Endodermal cell (in vitro differentiated cells): ENCODE measurements at places on chromosomes 1 and 21. TPM values are rescaled to one million over a fixed set of nuclear protein-coding genes. Genes with fewer than 3 reads are reported as not detected.

- DNase-seq: no peak
Observed at GRCh38 chr1:39149509-39149908, 55.0 kb upstream of the MACF1 start.

DNA sequence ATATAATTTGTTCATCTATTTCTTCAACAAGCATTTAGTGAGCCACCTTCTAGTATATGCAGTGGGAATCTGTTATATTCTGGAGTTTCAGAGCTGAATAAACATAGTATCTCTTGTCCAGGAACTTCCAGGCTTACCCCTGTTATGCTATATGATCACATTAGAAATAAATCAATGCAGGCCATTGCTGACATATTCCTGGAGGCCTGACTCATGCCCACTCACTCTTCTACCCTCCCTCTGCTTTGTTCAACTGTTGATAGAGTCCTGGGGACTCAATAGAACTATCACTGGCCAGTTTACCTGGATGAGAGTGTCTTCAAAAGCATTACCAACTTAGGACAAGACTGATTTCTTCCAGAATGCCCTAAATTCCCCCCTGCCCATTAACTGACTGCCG is 29.3 kb upstream of the SRSF10 start:
- DNase-seq: no peak

- no peak for DNase-seq
Observed at GRCh38 chr1:13772271-13772670, 72.3 kb downstream of the PRDM2 start.

DNA sequence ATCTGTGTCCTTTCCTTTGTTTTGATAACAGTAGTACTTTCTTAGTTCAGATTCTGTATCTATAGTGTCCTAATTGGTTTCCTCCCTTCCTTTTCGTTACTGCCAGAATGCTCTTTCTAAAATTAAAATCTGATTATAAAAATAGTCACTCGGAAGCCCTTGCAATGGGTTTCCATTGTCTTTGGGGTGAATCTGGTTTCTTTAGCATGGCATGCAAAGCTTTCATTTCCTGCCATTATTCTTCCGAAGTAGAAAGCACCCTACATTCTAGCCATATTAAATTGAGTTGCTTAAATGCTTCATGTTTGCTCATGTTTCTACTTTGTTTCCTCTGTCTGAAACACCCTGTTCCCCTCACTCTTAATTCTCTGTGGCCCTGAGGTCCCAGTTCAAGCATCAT is 53.2 kb upstream of the MACF1 start:
- no peak for DNase-seq

GRCh38 chr1:244027491-244028145 is 23.5 kb upstream of the ZBTB18 start:
- DNase-seq: no peak

GRCh38 chr21:31780944-31781343 is 49.0 kb upstream of the SCAF4 start:
- no peak for DNase-seq

DNA sequence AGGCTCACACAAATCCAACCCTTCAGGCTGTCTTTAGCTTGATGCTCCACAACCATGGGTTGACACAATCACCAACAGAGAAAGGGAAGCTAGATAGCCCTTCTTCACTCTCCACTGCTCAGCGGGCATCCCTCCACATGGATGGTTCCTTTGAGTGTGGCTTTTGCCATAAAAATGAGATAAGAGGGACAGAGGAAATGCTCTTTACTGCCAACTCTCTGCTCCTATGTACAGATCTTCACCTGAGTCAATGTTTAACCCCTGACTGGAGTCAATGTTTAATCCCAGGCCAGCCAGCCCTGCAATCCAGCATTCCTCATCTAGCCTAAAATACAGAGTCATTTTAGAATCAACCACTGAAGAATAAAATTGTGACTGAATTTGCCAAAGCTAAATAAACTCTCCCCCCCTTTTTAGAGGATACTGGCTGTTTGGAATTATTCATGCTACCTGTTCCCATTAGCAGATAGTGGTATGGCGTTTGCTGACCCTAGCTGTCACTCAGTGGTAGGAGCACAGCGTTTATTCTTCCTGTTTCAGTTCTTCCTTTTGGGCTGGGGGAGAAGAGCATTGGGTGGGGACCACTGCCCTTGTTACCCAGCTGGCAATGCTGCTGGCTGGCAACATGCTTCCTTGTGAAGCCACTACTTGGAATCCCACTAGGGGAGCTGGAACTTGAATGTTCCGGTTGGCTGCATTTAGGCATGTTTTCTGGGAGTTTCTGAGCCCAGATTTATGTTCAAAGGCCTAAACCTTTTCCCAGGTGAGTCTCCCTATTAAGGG is 5.2 kb upstream of the PIGR start:
- no peak for DNase-seq

DNA sequence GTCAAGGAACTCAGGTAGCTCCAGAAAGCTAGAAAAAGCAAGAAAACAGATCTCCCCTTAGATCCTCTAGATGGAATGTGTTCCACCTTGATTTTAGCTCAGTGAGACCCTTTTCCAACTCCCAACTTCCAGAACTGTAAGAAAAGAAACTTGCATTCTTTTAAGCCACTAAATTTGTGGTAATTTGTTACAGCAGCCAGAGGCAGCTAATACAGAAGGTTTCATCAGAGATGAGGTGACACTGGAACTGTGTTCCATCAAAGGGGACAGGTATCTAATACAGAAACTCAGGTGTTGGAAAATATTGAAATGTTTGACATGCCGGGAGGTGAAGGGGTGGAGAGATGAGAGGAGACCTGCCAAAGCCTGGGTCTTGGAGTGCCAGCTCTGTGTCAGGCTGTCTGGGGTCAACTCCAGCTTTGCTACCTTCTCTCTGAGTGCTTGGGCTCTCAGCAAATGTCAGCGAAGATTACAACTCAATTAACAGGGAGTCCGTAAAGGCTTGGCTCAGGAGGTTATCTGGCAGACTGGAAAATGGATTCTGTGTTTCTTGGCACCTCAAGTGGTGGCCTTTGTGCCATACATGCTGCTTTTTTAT is 71.3 kb downstream of the PLPP3 start:
- no peak for DNase-seq

DNA sequence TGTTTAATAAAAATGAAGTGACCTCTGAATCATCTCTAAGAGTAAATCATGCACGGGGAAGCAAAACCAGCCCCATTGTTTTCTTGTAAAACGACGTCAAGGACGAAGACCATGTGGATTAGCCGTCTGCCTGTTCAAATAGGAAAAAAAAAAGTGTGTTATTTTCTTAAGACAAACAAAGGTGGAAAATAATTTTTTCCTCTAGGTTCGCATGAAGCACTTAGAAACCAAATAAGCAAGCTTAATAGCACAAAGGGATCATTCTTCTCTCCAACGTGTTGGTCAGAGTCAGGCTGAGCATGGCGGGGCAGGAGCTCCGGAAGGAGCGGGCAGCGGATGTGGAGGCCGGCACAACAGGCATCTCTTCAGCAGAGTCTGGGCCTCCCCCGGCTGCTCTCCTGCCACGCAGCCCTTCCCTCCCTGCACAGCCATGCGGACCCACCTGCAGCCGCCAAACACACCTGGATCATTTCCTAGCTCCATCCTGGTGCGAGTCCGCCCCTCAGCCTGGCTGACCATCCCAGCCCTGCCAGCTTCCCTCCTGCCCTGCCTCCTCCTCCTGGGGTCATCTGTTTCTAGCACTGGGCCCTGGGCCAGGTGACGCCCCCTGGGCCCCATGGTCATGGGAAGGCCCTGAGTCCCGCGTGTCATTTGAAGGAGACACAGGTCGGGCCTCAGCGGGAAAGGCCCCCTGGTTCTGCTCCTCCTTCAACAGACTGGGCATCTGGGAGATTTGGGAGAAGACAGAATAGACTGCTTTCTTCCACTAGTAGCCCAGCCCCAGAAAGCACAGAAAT is 40.2 kb downstream of the MX1 start:
- no peak for DNase-seq

The NPR1 gene
- total RNA-seq: 2.1 to 3.6 TPM (median 2.7 TPM) in 3 replicates

The HCN3 gene
- total RNA-seq: 5.6 to 9.8 TPM (median 9.2 TPM) in 3 replicates

The NCAM2 gene
- total RNA-seq: 0.46 and 0.77 TPM in 2 replicates

The MX1 gene
- 0.84 and 1.6 TPM in 2 replicates for total RNA-seq

The RNU1-2 gene
- total RNA-seq: 2,322 to 3,611 TPM (median 3,596 TPM) in 3 replicates

The ANKRD13C gene
- total RNA-seq: 19.6 and 25.2 TPM in 2 replicates

The TEX38 gene
- 0.34 and 0.55 TPM in 2 replicates for total RNA-seq

The TRABD2B gene
- 19.0 and 28.0 TPM in 2 replicates for total RNA-seq

The CNKSR1 gene
- total RNA-seq: 33.3 to 52.3 TPM (median 44.1 TPM) in 3 replicates
